ENCODE measurements at places on chromosomes 5 and 9.

DNA sequence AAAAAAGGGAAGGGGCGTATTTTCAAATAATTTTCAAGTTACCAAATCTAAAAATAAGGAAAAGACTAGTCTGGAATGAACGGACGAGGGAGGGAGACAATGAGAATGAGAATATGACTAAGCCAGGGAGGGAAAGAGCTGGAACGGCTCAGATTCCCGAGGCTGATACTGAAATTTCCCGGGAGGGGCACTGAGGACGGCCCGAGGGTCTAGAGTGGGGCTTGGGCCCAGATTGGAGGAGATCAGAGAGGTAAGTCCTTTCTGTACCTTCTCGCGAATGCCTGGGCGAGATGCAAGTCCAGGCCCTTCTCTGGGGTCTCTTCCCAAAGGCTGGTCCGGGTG lies 3.4 kb upstream of the CCIN start:
- no peak for DNase-seq

- DNase-seq, result peak; percentile 73
Observed at GRCh38 chr5:39072925-39073766, 1.1 kb downstream of the RICTOR start.

DNA sequence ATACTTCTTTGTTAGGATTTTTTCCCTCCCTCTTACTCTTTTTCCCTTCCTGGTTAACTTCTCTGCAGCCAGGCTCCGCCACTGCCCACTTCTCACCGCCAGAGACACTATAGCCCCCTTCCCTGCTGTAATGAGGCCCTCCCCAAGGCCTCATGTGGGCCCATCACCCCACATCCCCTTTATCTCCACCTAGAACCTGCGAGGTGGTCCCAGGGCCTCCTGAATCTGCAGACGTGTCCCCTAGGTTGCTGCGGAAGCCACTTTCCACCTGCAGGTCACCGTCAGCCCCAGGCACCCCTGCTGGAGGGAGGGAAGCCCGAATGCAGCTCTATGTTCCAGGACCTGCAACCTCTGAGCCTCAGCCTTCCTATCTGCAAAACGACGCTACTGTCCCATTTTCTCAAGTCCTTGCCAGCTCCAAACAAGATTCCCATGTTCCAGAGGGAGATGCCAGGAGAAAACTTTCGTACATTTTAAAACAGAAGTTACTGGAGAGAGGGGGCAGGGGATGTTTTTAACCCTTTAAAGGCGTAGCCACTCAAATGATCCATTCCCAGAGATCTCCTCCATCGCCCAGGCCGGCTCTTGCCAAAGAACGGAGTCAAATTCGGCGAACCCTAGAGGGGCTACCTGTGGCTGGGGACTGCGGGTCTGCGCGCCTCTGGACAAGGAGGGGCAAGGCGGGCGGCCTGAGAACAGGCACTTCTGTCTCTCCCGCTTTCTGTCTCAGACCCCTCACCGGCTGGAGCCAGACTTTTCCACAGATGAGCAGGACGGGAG lies 929 bp downstream of the SH3PXD2B start:
- no peak for DNase-seq

DNA sequence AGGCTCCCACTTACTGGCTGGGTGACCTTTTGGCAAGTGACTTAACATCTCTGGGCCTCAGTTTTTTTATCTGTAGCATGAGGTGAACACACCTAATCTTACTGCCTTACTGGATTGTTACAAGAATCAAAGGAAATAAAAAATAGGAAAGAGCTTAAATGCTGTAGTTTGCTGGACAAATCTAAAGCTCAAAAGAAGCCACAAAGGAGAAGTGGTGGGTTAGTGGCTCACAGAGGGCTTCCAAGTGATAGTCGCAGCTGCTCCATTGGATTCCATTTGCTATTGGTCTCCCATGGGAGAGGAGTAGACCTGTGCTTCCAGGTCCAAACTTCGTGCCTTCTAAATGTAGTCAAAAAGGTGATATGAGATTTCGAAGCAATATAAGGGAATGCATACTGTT lies 123.6 kb downstream of the SEMA6A start:
- no peak for DNase-seq

DNA sequence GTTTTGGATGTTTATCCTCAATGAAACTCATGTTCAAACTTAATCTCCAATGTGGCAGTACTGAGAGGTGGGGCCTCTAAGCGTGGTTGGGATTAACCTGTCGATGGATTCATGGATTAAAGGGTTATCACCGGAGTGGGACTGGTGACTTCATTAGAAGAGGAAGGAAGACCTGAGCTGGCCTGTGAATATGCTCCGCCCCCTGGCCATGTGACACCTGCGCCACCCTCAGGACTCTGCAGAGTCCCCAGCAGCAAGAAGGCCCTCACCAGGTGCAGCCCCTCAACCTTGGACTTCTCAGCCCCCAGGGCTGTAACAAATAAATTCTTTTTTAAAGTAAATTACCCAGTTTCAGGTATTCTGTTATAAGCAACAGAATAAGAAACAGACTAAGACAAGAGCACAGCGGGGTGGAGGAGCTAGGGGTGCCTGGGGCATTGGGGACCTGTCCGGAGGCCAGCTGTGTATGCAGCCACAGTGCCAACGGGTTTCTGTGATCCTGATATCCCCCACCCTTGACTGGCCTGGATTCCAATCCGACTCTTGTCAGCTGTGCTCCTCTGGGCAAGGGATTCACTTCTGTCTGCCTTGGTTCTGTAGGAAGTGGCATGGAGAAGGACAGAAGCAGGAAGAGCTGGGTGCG lies 3.2 kb upstream of the MAPK9 start:
- no peak for DNase-seq

DNA sequence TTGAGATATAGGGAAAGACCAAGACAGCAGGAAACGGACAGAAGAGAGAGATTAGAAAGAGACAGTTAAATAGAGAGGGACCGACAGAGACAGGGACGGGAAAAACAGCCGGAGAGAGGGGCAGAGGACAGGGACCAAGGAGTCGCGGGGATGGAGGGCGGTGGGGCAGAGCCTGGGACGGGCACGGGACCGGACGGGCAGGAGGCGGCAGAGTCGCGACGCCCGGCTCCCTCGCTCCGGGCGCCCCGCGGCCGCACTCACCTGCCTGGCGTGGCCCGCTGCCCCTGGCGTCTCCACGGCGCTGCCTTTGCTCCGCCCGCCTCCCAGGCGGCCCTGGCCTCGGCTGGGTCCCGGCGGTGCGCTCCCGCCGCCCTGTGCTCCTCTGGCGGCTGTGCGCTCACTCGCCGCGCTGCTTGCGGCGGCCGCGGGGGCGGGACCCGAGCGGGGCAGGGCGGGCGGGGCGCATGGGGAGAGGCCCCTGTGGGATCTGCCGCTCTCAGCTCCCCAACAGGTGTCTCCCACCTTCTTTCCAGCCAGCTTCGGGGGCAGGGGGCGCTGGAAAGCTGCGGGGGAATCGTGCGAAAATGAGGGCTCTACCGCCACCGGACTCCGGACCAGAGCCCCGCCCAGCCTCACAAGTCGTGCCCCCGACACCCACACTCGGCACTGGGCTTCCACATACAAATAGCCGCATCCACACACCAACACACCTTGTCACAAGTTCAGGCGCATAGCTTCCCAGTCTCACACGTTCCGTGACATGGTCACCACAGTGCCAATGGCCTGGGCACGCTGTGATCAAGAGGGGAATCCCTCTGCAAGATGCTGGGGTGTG lies at the start of gene ARID3C:
ARID3C (minus strand) TSS at position 411 of the 835 bp plus-strand sequence. CDS start 1,052 bp downstream, outside the sequence.
- no peak for DNase-seq

DNA sequence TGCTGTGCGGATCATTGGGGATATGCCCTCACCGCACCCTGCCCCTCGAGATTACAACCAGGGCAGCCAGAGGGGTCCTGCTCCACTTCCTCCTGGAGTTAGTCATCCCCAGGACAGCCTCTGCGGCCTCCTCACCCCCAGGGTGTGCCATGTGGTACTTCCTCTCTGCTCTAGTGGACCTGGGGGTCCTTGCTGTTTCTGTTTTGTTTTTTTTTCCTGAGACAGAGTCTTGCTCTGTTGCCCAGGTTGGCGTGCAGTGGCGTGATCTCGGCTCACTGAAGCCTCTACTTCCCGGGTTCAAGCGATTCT lies 5.2 kb upstream of the FCN1 start:
- DNase-seq, result no peak

- no peak for DNase-seq
Observed at GRCh38 chr5:156896546-156896945, 46.5 kb downstream of the PPP1R2B start.

DNA sequence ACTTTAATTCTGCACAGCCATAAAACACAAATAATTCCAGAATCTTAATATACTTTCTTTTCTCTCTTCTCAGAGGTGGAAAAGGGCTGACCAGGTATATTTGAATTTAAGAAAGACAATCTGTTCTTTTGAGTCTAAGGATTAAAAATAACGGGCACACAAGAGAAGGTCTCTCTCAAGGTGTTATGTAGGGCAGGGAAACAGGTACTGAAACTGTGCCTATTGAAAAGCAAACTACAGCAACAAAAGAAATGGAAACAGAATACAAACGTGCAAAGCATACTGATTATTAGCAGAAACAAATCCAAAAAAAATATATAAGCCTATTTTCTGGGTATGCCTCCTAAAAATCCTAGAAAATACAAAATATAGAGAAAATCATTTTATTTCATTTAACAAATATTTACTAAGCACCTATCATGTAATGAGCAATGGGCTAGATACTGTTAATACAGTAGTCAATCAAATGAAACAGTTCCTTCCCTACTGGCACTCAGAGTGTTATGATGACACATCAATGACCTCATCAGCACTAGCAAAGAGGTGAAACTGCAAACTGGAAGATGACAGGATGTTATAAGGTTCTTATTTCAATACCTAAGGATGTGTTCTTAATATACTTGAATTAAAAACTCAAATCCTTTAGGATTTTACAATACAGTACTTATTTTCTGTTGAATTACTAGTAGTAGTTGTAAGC lies 87.7 kb downstream of the AUH start:
- peak; percentile 51 for DNase-seq

DNA sequence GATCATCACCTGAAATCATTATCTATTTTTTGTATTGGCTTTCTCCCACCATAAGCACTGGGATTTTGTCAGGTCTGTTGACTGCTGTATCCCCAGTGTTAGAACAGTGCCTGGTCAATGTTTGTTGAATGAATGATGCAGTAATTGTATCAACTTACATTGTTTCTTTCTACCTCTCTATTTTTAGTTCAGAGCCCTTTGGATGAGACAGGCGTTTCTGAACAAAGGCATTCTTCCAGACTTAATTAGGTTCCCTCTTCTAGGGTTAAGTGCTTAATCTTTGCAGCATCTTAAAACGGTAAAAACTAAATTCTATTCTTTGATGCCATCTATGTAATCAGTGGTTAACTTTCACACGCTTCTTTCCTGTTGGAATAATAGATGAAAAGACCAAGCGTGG lies 26.3 kb downstream of the SLC44A1 start:
- no peak for DNase-seq

GRCh38 chr9:16062542-16063240 lies 509.8 kb downstream of the CCDC171 start:
- DNase-seq, result no peak

DNA sequence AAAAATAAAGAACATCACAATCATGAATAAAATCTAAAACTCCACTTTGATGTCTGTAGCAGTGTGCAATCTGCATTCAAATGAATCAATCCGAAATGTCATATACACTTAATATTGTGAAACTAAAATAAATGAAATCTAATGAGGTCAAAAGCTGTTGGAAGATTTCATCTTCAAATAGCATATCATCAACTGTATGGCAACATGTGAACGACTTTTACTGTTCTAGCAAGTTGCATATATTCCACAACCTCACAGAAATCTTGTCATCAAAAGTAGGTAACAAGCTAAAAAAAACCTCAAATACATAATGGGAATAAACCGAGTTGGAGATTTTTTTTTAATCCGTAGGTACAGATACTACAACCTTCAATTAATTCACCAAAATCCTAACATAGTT lies 1.2 kb downstream of the PTBP3 start:
- no peak for DNase-seq

DNA sequence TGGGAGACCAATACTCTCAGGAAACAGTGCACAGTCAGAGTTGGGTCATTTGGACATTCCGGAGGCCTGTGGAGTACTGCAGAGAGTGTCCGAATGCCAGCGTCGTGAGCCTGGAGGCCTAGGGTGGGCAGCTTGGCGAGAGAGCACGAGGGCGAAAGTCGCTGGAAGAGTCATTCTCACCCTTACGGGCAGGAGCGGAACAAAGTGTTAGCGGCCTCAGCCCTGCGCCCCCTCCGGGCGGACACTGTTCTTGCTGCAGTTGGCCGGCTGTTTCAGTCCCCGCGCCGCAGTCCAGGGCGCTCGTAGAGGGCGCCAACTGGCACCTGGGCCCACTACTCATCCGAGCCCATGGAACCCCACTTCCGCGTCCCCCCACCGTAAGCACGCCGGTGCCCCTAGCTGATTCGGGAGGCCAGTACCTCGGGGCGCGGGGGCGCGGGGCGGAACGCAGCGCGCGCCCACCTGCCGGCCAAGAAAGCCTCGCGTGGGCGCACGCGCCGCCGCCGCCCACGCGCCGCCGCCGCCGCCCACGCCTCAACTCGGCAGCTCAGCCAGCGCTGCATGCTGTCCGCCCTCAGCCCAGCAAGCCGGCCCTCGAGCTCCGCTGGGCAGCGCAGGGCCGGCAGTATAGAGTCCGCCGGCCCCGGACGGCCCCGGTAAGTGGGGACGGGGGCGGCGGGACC lies 99.7 kb upstream of the CCL21 start:
- DNase-seq, result no peak

DNA sequence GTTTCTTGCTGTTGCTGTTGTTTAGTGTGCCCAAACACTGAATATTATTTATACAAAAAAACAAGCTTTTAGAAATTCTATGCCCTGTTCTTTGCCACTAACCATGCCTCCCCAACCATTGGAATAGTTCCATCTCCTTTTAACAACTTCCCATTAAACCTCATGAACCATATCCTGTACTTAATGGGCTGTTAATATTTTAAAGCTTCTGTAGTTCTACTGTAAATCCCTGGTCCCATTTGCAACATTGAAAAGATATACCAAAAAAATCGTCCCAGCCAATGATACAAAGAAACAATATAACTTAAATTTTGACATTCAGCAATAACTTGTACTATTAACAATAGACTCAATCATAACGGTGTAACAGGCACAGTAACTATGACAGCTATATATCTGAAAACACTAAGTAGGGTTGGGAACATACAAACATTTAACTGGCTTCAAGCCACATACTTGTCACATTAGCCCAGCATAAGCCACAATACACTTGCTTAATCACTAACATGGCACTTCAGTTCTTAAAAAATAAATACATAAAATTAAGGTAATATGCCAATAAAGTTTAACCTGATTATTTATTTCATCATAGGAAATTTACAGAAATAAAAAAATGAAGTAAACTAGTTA lies 86.1 kb downstream of the ADAMTS6 start:
- no peak for DNase-seq

DNA sequence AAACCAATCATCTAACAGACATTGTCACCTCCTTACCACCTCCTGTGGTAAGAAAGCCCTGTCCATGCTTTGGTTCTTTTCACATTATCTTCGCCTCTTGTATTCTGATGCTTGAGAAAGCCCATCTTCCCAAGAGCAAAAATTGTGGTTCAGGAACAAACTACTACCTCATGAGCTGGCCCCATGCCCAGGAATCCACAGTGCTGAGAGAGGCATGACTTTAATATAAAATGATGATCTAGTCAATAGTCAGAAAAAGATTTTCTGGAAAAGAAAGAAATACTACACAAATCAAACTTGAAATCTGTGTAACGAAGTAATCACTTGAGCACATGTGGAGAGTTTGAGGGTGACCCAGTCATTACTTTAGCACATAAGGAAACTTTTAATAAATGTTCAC lies 94.7 kb downstream of the FGF10 start:
- no peak for DNase-seq
